Cerebellar cortex (tissue), 1 donor: ENCODE measurements at places on chromosomes 6 and 20.

- no peak for DNase-seq
These were observed 12.5 kb downstream of the PLCB1 start for GRCh38 chr20:8144282-8145245.

- DNase-seq: no peak
These were observed 218.7 kb downstream of the RNF144B start for GRCh38 chr6:18605841-18606240.

DNA sequence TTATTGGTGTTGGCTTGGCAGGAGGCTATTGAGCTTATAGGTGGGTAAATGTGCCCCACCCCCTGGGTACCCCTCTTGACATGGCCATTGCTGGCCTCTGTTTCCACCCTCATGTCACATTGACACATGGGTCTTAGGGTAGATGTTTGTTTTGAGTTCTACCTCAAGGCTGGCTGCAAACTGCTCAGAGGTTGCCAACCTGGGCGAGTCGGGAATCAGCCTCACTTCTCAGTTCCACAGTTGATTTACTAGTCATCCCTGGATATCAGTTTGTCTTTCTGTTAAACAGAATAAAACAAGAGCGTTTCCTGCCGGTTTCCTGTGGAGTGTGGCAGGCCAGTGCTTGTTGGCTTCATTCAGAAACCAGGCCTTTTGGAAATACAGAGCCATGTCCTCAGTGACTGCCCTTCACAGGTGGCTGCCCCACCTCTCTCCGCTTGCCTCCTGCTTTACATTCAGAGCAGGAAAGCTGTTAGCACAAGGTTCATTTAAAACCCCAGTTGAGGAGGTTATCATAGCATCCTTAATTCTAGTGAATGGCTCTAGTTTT lies 105.6 kb downstream of the TCP11 start:
- no peak for DNase-seq

DNA sequence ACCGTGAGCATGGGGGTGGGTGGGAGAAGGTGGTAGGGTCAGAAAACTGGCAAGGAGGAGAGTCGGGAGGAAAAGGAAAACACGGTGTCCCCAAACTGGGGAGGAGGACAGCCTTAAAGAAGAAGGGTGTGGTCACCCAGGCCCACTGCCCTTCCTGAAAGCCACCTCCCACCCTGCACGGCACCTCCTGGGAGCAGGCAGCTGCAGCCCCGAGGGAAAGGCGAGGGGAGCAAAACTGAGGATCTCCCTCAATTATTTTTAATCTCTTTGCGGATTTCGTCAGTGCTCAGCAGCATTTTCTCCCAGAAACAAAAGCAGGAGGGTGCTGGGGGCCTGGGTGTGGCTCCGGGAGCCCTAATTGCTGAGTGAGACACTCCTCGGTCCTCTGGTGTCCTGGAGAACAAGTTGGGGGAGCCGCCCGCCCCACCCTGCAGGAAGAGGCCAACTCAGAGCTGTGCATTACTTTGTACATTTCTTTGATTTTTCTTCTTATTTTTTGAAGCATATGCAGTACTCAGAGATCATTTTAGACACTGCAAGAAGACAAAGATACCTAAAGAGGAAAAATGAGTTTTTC lies 56.4 kb downstream of the RIOK1 start:
- DNase-seq: no peak

DNA sequence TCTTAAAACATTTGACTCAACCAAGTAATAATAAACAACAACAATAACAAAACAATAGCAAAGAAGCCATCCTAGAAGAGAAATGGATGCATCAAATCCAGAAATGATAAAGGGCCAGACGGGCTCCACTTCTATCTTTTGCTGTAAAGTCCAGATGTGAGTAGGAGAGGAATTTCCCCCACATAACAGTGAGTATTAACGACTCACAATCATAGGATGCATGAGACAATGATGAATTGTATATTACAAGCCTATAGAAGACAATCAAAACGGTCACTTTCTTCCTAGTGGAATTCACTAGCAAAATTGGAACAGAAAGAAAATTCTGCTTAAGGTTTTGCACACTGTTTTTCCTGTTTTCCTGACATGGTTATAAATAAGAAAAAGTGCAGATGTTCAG lies 97.0 kb upstream of the PREP start:
- no peak for DNase-seq

DNA sequence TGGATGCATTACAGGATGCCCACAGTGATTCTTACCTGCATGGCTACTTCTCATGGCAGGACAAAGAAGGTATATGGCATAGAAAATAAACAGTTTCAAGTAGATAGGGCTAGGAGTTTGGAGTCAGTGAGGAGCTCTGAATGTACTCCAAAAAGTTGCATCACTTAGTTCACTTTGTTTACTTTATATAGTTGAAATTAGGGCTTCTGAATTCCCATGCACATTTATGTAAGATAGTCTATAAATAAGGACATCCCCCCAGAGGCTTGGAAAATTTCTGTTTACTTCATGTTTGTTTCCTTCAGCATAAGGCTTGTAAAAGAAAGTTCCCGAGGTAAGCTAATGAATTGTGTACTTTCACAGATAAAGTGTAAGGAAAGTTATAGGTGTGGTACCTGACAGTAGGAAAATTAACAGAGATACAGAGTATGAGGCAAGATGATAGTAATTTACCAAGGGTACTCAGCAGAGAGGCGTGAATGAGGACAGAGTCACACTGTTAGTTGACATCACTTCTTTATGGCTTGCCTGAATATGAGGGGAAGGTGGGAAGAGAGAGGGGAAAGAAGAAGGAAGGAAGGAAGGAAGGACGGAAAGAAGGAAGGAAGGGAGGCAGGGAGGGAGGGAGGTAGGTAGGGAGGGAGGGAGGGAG lies 51.1 kb downstream of the ADTRP start:
- no peak for DNase-seq

DNA sequence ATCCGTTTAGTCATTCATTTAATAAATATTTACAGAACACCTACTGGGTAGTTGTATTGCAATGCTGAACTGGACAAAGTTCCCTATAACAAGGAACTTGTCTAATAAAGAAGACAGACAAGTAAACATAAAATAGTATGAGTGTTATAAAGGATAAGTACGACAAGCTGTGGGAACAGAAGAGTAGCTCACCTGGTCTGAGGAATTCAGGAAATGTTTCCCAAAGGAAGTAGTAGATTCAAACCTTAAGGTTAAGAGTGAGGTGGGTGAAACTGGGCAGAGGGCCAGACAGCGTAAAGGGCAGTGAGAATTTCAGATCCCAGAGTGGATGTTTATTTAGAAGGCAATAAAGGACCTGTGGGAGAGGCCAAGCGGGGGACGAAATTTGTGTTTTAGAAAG lies 72.3 kb upstream of the CD2AP start:
- no peak for DNase-seq

- DNase-seq: no peak
These were observed 8.0 kb downstream of the MYLIP start for GRCh38 chr6:16136621-16137450.

GRCh38 chr6:36285797-36286196 lies 15.9 kb downstream of the PNPLA1 start:
- no peak for DNase-seq

DNA sequence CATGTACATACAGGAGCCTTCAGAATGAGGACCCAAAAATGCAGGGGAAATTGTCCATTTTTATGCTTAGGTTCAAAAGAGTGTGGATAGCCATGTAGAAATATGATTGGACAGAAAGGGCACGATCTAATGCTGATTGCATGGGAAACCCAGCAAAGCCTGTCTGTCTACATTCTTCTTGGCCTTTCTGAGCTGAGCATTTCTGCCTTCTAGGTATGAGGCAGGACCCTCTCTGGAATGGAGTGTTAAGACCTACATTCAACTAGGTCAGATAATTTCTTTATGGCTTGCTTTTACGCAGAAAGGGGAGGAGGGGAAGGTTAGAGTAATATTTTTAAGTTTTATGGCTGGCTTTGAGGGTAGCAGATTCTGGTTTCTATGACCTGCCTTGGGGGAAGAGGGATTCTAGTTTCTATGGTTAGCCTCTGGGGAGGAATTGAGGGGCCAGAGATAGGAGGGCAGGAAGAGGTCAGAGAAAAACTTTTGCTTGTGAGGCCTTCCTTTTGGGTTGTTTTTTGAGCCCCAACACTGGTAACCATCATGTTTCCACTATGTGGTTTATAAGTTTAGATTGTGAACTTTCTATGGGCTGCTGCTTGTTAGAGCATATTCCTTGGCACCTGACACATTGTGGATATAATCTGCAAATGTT lies 63.5 kb downstream of the LYRM2 start:
- DNase-seq: no peak

- DNase-seq: no peak
These were observed 166.5 kb downstream of the TSHZ2 start for GRCh38 chr20:53138454-53139262.

DNA sequence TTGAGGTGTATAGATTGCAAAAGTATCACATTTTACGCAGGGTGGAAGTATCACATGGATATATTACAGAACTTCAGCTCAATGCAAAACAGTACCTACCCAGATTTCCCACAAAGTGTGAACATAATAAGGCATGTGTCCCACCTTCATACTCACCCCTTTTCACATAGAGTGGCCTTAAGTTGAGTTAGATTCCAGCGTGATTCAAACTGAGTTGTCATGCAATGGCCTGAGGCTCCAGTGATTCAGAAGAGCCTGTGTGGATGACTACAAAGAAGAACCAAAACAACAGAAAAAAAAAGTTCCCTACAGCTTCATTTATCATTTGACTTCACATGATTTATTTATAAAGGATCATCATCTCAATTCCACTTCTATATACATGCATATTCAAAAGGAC lies 309.7 kb downstream of the SLC35F1 start:
- DNase-seq: no peak

DNA sequence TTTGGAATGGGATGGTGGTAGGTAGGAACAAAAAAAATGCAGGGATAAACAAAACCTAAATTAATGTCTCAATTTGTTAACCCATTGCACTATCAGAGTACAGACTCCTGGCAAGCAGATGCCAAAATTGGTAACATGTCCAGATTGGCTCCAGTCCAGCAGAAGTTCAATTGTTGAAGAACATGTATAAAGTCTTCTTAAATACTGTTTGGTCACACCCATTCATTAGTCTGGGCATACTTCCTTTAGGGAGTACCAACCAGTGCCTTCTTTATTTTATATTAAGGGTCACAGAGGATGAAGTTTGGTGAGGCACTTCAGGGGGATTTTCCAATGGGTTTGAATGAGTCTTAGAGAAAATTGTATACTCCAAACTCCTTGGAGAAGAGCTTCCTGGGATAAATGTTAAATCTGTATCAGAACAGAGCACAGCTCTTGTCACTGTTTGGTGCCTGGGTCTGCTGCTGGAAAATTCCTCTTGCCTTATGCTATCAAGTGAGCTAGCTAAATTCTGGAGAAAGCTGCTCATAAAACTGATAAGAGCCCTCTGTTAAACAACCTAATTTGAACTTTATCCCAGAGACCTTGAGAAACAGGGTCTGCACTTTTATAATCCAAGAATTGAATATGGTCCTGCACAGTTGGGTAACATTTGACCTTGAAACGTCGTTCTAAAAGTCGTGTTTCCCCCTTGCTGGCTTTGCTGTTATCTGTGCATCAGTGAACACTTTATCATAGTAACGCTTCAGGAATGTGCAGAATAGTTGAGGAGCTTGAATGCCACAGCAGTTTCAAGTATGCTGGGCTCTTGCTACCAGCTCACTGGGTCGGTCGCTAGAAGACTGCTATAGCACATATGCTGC lies 334.1 kb upstream of the CITED2 start:
- peak; percentile 8 for DNase-seq

DNA sequence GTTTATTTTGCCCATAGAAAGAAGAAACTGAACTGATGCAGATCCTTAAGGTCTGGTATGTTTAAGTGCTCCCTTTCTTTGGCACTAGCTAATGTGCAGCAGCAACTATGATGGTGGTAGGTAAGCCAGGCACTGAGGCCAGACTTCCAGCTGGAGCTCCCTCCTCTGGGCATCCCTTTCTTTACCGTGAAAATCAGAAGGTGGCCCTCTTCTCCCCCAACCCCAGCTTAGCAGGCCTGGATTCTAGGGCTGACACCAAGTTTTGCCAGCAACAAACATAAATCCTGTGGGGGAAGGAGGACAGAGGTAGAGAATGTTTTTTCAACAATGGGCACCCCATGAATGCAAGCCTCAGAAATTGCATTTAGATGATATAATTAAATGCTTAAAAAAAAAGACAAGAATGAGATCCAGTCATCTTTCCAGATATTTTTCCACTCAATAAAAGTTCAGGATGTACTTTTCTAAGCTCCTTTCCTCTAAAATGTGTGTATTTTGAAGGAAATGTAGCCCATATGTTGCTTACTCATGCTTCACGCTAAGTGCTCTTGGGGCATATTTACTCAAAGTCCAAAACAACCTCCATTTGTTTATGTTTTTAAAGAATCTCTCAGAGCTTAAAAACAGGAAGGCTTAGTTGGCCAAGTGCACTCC lies 123.9 kb upstream of the NXT1 start:
- no peak for DNase-seq

GRCh38 chr6:15462717-15463525 lies 199.9 kb downstream of the DTNBP1 start:
- no peak for DNase-seq

- DNase-seq: no peak
These were observed 175.5 kb downstream of the MYLK4 start for GRCh38 chr6:2575236-2575635.
